ENCODE measurements at places on chromosomes 13 and 19. TPM values are rescaled to one million over a fixed set of nuclear protein-coding genes. Genes with fewer than 3 reads are reported as not detected.

DNA sequence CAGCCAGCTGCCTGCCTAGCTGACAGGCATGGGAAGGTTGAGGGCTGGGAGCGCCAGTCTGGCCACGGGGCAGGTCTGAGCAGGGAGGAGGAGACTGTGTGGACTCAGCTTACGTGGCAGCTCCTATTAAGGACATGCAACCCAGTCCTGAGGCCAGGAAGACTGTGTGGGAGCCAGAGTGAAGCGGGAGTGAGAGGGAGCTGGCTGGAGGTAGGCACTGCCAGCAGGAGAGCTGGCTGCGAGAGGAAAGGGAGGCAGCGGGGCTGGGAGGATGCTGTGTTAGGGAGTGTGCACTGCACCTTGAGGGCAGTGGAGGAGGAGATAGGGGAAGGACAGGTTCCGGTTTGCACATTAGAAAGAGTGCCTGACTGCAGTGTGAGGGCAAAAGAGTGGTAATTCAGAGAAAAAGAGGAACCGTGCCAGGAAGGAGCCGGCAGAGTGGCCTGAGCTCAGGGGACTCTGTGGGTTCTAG lies 99.2 kb downstream of the SLC7A1 start:
- DNase-seq: peak; percentile 49

- peak; percentile 96 for DNase-seq
Observed at GRCh38 chr19:10332965-10333757, at the start of gene RAVER1. RAVER1 (minus strand) TSS chr19:10333529; CDS start chr19:10333507, 22 bp downstream.

DNA sequence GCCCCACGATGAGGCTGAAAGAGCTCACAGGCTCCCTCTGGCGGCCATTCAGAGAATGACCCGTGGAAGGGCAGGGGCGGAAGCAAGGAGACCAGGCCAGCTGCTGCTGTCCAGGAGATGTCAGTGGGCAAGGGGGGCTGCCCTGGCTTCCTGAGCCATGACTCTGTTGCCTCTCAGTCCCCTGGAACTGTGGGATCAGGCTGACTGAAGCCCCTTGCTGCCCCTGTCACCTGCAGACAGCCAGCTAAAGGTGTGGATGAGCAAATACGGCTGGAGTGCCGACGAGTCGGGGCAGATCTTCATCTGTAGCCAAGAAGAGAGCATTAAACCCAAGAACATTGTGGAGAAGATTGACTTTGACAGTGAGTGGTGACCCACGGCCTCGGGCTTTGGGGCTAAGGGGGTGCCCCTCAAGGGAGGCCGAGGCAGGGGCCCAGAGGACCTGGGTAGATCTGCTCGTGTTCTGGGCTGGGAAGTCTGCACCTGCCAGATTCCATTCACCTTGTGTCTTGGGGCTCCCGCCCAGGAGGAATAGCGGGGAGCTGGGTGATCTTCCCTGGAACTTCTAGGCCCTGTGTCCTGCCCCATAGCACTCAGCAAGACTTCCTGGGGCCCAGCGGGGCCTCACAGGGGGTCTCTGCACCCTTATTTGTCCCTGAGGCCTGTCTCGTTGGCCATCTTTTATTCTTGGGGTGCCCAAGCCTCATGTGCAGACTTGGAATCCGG lies 12.5 kb upstream of the ACTN4 start:
- peak; percentile 61 for DNase-seq

- DNase-seq: no peak
Observed at GRCh38 chr19:38183251-38183897, 40.6 kb downstream of the DPF1 start.

DNA sequence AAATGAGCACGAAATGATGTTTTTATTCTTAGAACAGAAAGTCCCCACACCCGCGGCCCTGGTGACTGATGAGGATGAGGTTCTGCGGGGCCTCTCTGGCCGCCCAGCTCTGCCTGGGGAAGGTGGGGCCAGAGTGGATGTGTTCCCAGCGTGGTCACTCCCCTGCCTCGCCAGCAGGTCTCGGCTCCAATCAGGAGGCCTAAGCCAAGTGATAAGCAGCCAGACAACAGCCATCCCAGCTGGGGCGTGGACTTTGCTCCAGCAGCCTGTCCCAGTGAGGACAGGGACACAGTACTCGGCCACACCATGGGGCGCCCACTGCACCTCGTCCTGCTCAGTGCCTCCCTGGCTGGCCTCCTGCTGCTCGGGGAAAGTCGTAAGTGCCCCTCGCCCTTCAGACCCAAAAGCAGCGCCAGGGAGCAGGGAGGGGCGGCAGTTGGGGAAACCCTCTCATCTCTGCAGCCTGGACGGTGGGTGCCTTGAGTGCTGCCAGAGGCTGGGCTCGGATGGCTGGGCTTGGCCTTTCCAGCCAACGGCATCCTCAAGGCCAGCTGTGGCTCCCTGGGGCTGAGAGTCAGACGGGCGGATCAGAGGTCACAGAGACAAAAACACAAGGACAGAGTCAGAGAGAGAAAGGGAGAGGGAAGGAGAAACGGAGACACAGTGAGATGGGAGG lies at the start of gene F10:
F10 (plus strand) TSS at position 250 of the 676 bp plus-strand sequence; CDS start at position 307, 57 bp downstream.
- no peak for DNase-seq

DNA sequence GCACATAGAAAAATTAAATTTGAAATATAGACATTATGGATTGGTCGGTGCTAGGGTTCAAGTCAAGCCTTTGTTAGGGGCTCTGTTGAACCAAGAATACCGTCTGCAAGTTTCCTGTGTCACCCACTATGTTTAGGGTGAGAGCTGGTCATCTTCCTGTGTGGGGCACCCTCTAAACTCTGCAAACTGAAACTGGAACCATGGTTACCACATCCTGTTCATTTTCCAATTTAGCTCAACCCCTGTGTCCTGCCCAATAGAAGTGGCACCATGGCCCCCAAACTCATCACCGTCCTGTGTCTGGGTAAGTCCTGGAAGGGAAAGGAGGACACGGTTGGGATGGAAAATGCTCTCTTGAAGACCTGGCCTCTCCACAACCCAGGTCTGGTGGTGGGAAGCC lies 29.9 kb downstream of the LAIR2 start:
- no peak for DNase-seq

- peak; percentile 86 for DNase-seq
Observed at GRCh38 chr13:47463726-47464125, 537.3 kb downstream of the SUCLA2 start.

GRCh38 chr19:4304538-4305256 lies at the start of gene FSD1:
FSD1 (plus strand) TSS chr19:4304598; CDS start chr19:4304747, 149 bp downstream.
- DNase-seq: peak; percentile 66

DNA sequence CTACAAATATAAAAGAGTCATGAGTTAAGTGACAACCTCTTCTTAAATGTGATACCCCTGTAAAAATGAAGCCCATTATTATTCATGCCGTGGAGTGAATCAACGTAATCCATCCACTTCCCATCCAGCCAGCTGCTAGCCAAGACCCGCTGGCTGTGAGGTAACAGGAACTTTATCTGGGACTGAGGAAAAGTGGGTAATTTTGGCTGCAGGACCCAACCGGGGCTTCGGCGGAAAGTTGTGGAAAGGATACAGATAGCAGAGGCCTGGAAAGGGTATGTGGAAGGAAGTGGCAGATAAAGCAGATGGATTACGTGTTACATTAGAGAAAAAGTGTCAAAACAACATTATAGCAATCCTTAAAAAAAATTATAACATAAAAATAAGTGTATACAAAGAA lies 48.3 kb downstream of the SLC7A1 start:
- no peak for DNase-seq

- DNase-seq: peak; percentile 43
Observed at GRCh38 chr19:11699931-11700794, 38.6 kb downstream of the ZNF823 start.

Gene AXL
- total RNA-seq: 362 TPM

Gene CIC
- 30.4 TPM for total RNA-seq

Gene GPC6
- total RNA-seq: 0.37 TPM

Gene SIGLEC9
- 0.27 TPM for total RNA-seq

All from M059J (cell line).